ENCODE measurements at places on chromosomes 1 and 21.

GRCh38 chr21:19130379-19131028 is 726.9 kb upstream of the TMPRSS15 start:
- no peak for DNase-seq

GRCh38 chr1:87327376-87328271 is 1.1 kb upstream of the LMO4 start:
- no peak for DNase-seq

GRCh38 chr1:212648431-212648830 is 39.9 kb downstream of the ATF3 start:
- no peak for DNase-seq

DNA sequence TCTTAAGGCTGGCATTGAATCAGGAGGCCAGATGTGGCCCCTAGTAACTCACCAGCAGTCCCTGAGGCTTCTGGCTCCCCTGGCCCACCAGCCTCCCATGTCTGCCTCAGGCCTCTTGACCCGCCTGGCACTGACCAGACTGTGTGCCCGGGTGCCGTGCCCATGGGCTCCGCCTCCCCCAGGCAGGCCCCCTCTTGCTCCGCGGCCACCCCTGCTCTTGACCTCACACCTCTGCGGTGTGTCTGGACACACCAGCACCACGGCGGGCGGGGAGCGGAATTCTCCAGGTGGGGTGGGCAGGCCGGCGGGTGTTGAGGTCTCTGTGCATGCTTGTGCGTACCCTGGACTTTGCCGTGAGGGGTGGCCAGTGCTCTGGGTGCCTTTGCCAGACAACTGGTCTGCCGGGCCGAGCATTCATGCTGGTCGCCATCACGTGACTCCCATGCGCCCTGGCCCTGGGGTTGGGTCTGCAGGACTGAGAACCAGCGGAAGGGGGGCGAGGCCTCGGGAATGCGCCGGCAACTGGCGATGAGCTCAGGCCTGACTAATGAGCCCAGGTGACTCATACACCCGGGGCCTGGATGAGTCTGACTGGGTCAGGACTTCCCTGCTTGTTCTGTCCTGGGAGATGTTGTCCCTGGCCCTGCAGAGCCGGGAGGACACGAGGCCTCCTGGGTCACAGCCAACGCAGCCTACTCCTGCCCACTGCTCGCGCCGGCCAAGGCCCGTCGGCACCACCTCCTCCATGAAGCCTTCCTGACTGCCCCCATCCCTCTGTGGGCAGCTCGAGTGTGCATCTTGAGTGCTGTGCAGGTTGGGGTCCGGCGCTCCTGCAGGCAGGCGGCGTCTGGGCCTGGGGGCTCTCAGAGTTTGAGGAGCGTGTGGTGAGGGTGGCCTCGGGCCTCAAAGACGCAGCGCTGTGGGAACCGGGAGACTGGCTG is 22.6 kb downstream of the COL18A1 start:
- no peak for DNase-seq

DNA sequence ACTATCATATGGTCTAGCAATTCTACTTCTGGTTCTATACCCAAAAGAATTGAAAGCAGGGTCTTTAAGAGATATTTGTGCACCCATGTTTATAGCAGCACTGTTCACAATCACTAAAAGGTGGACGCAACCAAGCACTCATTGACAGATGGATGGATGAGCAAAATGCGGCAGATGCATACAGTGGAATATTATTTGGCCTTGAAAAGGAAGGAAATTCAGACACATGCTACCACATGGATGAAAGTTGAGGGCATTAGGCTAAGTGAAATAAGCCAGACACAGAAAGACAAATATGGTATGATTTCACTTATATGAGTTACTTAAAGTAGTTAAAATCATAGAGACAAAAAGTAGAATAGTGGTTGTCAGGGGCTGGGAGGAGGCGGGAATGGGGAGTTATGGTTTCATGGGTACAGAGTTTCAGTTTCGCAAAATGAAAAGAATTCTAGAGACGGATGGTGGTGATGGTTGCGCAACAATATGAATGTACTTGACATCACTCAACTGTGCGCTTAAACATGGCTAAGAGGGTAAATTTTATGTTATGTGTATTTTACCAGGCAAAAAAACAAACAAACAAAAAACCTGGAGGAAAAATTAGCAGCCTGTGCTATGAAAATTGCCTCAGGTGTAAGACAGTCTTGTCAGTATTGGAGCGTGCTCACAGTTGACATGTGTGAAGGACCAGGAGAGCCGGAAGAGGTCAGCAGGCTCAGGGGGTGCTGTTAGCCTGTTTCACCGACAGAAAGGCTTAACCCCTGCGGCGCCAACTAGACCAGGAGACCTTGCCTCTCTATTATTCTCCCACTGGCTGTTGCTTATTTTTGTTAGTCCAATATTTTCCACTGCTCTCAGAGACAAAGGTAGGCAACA is 26.5 kb downstream of the CD247 start:
- peak; percentile 57 for DNase-seq

Data from activated T-cell treated with anti-CD3 and anti-CD28 coated beads, Interleukin-2, amount 50 U/mL, for 48 hours (primary cell).